ENCODE measurements at places on chromosomes 7 and 10. TPM values are rescaled to one million over a fixed set of nuclear protein-coding genes. Genes with fewer than 3 reads are reported as not detected.

The CYP3A7 gene
- not detected for total RNA-seq

- H3K36me3 ChIP-seq: no peaks in the 10 kb centered on the region
- H3K27ac ChIP-seq: no peak overlapping the region
- no peak for DNase-seq
- no peak overlapping the region for H3K4me3 ChIP-seq
Observed at GRCh38 chr7:117064688-117065087, 111.4 kb downstream of the ST7 start.

DNA sequence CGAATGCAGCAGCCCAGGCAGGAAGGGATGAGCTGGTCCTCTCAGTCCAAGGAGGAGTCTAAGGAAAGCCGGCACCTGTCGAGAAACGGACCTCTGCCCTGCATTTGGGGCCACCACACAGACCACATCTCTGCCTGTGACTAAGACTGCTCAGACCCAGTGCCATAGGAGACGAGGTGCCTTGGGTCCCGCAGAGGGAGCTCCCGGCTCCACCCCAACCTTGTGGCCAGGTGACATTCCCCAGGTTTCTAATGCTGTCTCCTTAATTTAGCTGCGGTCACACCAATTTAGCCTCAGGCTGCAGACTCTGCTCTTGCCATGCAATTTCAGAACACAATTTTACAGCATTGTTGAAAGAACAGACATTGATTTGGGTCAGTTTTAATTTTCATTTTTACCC, 22.8 kb upstream of the CRHR2 start:
- DNase-seq: no peak
- no peaks in the 10 kb centered on the region for H3K4me1 ChIP-seq
- no peaks in the 10 kb centered on the region for H3K27me3 ChIP-seq

GRCh38 chr10:90641731-90642130, 216.1 kb downstream of the HTR7 start:
- H3K27ac ChIP-seq: no peak overlapping the region
- H3K27me3 ChIP-seq: no peaks in the 10 kb centered on the region
- no peaks in the 10 kb centered on the region for H3K4me1 ChIP-seq
- no peak for DNase-seq

The MMP21 gene
- not detected for total RNA-seq

The HPS6 gene
- 28.0 TPM for total RNA-seq

The FOXI2 gene
- total RNA-seq: not detected

The ARHGAP22 gene
- total RNA-seq: 0.18 TPM

DNA sequence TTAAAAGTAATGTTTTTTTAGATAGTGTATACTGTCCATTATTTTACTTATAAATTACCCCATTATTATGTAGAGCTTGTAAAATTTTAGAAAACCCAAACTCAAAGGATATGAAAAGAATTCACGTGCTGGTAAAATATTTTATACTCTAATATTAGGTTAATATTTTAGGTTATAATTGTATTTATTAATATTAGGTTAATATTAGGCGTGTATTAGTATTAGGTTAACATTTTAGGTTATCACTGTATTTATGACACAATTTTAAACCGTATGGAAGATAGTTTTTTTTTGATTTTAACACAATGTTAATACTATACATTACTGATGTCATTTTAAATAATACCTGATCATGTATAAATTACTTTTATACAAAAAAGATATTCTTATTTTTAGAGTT, 48.5 kb downstream of the ARL4A start:
- no peak overlapping the region for H3K4me3 ChIP-seq
- no peak overlapping the region for H3K27ac ChIP-seq
- H3K36me3 ChIP-seq: no peaks in the 10 kb centered on the region
- DNase-seq: no peak
- H3K27me3 ChIP-seq: no peaks in the 10 kb centered on the region

- DNase-seq: no peak
- H3K4me3 ChIP-seq: no peak overlapping the region
- H3K4me1 ChIP-seq: peaks cover 3% of the 10 kb centered on the region
Observed at GRCh38 chr10:75179657-75180177, 30.9 kb upstream of the VDAC2 start.

- no peaks in the 10 kb centered on the region for H3K36me3 ChIP-seq
- DNase-seq: no peak
- H3K27ac ChIP-seq: no peak overlapping the region
- no peaks in the 10 kb centered on the region for H3K4me1 ChIP-seq
- H3K4me3 ChIP-seq: no peak overlapping the region
Observed at GRCh38 chr10:124204726-124205125, 111.3 kb upstream of the CHST15 start.

- H3K4me1 ChIP-seq: no peaks in the 10 kb centered on the region
- no peaks in the 10 kb centered on the region for H3K36me3 ChIP-seq
- DNase-seq: no peak
- no peaks in the 10 kb centered on the region for H3K27me3 ChIP-seq
- H3K27ac ChIP-seq: no peak overlapping the region
Observed at GRCh38 chr7:32289651-32290414, 200.3 kb downstream of the LSM5 start.

DNA sequence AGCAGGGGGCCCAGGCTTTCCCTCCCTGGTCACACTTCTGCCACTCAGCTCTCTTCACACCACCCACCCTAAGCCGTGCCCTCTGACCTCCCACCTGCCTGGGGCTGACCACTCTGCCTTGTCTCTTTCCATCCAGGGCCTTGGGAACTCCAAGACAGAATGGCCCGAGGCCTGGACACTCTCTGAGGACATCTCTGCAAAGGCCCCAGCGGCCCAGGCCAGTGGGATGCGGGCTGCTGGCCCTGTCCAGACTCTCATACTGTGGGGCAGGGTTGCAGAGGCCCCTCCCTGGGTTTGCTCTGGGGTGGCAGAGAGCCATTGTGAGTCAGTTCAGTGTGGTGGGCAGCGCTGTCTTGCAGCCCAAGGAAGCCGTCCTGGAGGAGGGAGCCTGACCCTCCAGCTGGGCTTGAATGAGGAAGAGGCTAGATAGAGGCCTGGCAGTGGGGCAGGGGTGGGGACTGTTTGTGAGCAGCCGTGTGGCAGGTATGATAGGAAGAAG, 39.9 kb upstream of the RABGEF1 start:
- H3K36me3 ChIP-seq: no peaks in the 10 kb centered on the region
- no peak for DNase-seq
- H3K4me1 ChIP-seq: no peaks in the 10 kb centered on the region
- no peak overlapping the region for H3K4me3 ChIP-seq

The AKR1C2 gene
- 0.44 TPM for total RNA-seq

- H3K4me3 ChIP-seq: no peak overlapping the region
- no peaks in the 10 kb centered on the region for H3K36me3 ChIP-seq
- no peaks in the 10 kb centered on the region for H3K27me3 ChIP-seq
- no peak overlapping the region for H3K27ac ChIP-seq
- DNase-seq: no peak
Observed at GRCh38 chr7:129452589-129453231, 18.5 kb downstream of the STRIP2 start.

Measured in GM12878 (cell line).